ENCODE measurements at places on chromosomes 3 and 15. TPM values are rescaled to one million over a fixed set of nuclear protein-coding genes. Genes with fewer than 3 reads are reported as not detected.

Gene REC114
- total RNA-seq: 1.00 TPM

Gene TRIM71
- not detected for total RNA-seq

Gene CCDC54
- not detected for total RNA-seq

DNA sequence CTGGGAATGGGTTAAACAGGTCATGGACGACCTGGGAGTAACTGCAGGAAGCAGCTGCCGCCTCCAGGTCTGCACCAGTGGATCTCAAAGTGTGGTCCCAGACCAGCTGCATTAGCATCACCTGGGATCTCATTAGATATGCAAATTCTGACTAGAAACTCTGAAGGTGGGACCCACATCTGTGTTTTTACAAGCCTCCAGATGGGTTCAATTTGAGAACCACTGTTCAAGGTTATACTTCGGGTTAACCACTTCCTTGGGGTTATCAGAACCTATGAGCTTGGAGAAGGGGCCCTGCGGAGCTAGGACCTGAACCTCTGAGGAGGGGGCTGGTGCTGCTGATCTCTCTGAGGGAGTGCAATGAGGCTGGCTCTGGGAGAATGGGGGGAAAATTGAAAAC, 324.8 kb upstream of the CTDSPL start:
- DNase-seq: no peak

DNA sequence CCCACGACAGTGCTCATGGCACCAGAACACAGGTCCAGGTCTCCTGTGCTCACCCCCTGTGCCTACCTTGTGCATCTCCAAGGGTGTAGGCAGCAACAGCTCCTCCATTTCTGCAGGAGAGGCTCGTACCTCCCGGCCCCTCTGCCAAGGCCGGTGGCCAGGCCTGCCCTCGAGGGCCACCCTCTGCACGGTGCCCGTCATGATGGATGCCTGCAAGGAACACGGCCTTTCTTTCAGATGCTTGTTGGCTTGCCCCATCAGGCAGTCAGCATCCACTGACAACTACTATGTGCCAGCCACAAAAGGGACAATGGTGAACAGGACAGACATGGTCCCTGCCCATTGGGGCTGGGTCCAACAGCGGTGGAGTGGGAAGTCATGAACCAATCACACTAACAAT, 43.8 kb downstream of the GRIP2 start:
- no peak for DNase-seq

GRCh38 chr3:128846486-128846891, 32.9 kb upstream of the ACAD9 start:
- no peak for DNase-seq

DNA sequence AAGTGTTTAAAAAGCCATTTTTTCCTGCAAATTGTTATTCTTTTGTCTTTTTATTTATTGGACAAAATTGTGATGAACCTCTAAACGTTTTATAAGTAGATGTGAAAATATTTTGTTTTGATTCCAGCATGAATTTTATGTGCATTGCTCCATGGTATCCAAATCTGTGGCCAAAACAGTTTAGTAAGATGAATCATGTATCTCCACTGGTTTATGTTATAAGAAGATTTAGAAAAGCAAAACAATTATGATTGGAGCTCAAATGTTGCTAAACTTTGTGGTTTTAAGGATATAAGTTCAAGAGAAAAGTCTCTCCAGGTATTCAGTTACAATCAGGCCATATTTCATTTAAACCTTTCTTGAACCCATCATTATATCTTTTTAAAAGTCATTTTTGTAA, 80.9 kb downstream of the NECTIN3 start:
- DNase-seq: no peak

DNA sequence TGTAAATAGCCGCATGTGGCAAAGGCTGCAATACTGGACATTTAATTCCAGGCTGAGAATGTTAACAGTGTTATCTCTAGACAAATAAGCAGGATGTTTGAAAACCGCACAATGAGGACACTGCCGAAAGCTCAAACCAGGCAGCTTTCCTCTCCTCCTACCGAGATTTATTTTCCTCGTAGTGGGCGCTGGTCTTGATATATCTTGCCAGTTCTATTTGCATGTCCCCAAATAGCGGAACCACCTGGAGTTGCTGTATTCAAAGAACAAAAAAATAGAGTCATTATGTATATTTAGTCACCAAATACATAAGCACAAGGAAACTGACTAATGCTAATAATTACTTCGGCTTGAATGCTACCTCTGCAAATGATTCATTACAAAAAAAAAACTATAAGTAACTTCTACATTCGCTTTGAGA, 46.5 kb downstream of the CYFIP1 start:
- DNase-seq: no peak

GRCh38 chr3:89851974-89852621, 744.7 kb downstream of the EPHA3 start:
- DNase-seq: no peak

- no peak for DNase-seq
Measured at GRCh38 chr15:38589502-38589901, 24.9 kb upstream of the RASGRP1 start.
